ENCODE measurements at places on chromosomes 1 and 21.

GRCh38 chr1:237227476-237227875 is 185.5 kb downstream of the RYR2 start:
- no peak for DNase-seq

DNA sequence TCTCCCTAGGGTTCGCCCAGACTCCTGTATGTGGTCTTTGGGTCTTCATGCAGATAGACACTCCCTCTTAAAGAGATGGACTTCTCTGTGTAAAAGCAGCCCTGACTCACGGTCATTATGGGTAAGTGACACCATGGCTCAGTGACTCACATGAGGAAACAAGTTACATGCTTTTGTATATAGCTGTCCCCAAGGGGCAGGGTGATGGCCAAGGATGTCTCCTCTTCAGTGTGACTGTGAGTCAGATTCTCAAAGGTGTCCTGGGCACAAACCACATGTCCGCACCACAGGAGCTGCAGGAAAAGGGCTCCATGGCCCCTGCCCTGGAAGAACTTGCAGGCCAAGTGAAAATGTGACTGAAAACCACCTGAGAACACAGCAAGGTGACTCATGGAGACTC is 380.4 kb downstream of the NPHP4 start:
- no peak for DNase-seq

DNA sequence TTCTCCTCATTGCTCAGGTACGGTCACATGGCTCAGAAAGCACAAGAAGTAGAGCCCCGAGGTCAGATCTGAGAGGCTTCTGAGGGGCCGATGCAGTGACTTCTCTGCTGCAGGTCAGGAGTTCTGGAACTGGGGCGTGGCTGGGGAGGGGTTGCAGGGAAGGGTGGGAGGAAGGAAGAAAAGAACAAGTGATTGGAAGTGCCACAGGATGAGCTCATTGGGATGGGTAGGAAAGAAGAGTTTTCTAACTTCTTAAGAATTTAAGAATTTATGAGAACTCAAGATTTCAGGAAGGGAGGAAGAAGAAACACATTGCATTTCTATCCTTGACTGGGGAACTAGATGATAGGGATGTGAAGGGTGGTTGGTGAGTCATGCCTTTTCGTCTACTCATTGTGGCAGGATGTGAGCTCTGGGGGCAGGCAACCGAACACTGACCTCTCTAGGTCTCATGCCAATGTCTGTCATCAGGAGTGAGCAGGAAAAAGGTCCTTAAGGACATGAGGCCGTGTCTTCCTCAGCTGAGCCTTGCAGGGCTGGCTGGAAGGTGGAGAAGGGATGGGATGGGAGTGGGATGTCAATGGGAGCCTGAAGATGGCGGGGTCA is 497 bp downstream of the FCRLB start:
- DNase-seq = no peak

DNA sequence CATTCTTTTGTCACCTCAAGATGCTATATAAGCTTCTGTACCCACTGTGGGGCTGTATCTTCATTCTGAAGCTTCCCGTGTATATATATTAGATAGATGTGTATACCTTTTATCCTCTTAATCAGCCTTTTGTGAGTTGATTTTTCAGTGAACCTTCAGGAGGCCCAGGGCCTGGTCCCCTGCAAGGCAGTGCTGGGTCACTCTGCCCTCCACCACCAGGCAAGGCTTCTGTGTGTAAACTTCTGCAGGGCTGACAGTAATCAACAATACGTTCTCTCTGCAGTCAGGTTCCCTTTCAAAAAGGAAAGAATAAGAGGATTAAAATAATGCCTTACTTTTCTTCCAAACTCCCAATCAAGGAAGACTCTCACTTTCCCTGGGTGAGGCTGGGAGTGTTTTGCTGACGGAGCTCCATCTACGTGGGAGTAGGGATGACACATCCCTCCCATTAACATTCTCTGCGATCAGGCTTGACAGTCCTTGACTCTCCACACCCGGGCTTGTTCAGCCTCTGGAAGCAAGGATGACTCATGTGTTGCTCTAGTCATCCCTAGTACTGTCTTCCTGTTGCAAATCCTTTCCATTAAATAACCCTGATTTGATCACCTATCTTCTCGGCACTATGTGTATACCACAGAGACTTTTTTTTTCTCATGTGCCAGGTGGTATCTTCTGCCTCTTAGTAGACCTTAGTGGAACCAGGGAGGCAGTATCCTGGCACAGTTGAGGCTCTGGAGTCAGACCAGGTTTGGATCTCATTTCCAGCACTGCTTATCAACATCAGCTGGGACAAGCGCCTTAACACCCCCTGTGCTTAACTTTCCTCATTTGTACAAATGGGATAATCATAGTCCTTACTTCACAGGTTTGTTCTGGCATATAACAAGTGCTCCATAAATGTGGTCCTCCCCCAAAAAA is 70.3 kb upstream of the KCNK1 start:
- no peak for DNase-seq

GRCh38 chr1:79362470-79362869 is 355.9 kb upstream of the ADGRL4 start:
- no peak for DNase-seq

GRCh38 chr1:20496241-20496661 is 10.2 kb upstream of the CAMK2N1 start:
- no peak for DNase-seq

DNA sequence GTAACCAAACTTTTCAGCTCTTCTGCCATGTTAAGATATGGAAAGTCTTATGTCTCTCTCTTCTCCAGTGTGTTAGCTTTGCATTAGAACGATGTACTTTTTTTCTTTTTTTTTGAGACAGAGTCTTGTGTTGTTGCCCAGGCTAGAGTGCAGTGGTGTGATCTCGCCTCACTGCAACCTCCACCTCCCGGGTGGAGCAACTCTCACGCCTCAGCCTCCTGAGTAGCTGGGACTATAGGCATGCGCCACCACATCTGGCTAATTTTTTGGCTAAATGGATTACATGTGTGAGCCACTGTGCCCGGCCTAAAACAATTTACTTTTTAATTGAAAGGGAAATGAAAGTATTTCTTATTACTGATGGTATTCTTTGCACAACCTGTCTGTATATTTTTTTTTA is 35.8 kb downstream of the SPEN start:
- no peak for DNase-seq

DNA sequence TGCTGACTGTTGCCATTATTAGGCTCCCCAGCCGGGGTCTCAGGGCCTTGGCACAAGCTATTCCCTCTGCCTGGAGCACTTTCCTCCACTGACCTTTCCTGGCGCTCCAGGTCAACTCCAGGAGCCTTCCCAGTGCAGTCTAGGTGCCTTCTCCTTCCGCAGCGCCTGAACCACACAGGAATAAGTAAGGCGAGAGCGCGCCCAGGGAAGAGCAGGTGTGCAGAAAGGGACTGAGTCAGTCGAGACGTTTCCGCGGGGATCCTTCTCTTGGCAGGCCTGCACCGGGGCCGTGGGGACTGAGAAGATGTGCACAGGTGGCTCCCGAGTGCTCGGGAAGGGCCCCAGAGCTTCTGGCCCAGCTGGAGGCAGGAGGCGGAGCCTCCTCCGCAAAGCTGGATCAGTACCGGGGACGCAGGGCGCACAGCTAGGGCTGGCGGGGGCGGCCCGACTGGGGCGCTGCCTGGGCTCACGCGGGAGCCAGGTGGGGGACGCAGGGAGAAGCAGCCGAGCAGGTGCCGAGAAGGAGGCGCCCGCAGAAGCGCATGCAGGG is 765 bp upstream of the BMP8A start:
- DNase-seq = no peak

- no peak for DNase-seq
Measured at GRCh38 chr1:4837031-4837600, 182.7 kb downstream of the AJAP1 start.

GRCh38 chr1:96482616-96483015 is 239.0 kb upstream of the PTBP2 start:
- DNase-seq = no peak

DNA sequence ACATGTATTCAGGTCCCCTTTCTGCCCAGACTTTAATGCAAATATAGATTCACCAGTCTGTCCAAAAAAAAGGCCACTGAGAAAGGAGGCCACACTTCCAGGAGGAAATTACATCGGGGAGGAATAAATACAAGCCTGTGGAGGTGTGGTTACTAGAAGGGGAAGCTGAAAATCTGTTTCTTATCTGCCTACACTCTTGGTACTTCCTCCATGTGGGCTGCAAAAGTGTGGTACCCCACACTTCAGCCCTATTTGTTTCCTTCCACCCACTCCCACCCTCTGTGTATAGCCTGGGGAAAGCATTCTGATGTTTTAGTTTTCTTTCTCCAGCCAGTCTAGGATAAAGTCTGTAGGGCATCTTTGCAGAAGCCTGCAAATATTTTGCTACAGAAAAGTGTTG is 38.4 kb downstream of the UTP25 start:
- no peak for DNase-seq

DNA sequence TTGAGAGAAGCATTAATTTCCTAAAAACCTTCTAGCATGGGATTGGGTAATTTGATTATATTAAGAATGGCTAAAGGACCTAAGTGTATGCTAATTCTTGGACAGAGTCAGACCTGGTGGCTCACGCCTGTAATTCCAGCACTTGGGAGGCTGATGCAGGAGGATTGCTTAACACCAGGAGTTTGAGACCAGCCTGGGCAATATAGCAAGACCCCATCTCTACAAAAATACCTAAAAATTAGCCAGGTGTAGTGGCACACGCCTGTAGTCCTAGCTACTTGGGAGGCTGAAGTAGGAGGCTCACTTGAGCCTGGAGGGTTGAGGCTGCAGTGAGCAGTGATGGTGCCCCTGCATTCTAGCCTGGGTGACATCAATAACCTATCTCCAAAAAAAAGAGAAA is 45.9 kb upstream of the BMP8A start:
- DNase-seq = no peak

DNA sequence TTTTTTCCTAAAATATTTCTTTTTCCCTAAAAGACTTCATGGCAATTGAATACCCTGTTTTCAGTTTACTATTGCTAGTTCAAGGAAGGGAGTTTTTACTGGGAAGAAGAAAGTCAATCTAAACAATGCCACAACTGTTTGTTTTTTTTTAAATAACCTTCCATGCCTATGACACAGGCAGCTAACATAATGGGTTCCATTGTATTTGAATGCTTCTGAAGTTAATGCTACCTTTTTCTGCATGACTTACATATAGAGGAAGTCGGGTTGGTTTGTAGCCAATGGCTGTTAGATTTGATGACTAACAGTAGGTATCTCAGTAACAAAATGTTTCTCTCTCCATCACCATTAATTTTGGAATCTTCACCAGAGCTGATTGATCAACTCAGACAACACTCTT is 134.0 kb downstream of the KIF26B start:
- DNase-seq = no peak

DNA sequence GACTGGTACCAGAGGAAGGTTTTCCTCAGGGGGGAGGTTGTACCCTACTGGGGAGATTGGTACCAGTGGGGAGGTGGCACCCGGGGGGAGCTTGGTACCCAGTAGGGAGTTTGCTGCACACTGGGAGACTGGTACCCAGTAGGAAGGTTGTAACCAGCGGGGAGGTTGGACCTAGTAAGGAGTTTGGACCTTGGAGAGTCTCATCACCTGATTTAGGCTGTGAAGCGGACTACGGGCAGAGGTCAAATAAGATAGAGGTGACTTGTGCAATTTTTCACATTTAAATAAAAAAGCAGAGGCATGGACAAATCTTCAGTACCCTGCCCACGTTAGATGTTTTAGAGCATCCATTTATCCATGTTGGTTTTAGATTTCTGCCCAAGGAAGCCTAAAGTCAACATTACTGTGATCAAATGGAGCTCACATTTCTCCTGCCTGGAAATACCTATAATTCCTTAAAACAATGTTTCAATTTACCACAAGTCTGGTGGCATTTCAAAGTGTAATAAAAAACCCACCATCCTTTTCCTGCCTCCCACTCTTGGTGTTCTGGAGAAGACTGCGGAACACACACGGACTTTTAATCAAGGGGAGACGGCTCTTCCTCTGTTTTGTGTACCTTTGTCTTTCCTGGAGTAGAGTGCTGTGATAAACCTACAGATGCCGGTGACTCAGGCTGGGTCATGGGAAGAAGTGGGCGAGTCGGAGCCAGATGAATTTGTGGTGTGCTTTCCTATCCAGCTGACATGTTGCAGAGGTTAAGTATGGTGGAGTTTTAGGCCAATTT is 36.2 kb upstream of the MRPS6 start:
- DNase-seq = no peak

DNA sequence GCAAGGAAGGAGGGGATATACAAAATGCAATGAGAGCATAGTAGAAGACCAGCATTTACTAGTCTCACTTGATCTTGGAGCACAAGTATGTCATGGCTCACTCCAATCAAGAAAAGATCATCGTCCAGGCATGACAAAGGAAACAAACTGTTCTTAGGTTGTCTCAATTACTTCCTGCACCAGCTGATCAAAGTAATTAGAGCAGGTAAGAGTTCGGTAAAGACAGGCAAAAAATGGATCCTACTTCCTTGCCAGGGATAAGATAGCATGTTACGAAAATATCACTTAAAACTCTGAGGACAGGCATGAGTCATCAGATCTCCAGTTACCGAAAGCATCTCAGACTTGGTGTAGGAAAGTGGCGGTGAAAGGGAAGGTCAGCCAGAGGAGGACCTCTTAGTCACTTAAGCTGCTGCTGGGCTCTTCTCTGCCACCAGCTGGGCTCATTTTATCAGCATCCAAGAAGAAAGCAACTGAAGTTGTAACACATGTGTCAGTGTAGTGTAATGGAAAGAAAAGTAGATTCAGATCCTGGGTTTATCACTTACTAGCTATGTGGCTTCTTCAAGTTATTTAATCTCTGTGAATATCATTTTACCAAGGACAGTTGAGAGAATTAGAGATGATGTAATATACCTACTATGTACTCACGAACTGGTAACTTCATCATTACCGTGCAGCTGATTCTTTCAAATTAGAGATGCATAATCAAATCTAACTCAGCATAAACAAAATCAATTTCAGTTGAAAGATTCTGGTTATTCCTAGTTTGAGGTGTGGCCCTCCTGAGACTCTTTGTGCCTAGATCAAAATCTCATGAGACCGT is 46.8 kb downstream of the XCL1 start:
- no peak for DNase-seq

DNA sequence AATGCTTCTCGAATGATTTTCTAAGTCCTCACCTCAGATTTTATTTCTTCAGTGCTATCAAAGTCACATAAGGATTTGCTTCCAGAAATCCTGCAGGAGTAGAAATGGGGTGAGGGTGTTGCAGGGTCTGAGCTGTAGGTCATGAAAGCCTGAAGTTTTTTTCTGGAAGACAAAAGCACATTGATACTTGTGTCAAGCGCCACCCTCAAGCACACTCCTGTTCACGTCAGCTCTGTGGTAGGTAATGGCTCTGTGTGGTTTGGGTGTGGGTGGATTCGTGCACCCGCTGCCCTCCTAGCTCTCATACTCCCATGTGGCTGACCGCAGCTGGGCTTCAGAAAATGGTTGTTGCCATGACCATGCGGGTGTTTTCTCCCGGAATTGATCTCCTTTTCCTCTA is 39.9 kb downstream of the AKNAD1 start:
- DNase-seq = no peak
